Hindlimb muscle (tissue), 1 donor: ENCODE measurements at places on chromosomes 13 and 19. TPM values are rescaled to one million over a fixed set of nuclear protein-coding genes. Genes with fewer than 3 reads are reported as not detected.

- no peak for DNase-seq
Measured at GRCh38 chr13:52862358-52863206, 14.1 kb upstream of the PCDH8 start.

DNA sequence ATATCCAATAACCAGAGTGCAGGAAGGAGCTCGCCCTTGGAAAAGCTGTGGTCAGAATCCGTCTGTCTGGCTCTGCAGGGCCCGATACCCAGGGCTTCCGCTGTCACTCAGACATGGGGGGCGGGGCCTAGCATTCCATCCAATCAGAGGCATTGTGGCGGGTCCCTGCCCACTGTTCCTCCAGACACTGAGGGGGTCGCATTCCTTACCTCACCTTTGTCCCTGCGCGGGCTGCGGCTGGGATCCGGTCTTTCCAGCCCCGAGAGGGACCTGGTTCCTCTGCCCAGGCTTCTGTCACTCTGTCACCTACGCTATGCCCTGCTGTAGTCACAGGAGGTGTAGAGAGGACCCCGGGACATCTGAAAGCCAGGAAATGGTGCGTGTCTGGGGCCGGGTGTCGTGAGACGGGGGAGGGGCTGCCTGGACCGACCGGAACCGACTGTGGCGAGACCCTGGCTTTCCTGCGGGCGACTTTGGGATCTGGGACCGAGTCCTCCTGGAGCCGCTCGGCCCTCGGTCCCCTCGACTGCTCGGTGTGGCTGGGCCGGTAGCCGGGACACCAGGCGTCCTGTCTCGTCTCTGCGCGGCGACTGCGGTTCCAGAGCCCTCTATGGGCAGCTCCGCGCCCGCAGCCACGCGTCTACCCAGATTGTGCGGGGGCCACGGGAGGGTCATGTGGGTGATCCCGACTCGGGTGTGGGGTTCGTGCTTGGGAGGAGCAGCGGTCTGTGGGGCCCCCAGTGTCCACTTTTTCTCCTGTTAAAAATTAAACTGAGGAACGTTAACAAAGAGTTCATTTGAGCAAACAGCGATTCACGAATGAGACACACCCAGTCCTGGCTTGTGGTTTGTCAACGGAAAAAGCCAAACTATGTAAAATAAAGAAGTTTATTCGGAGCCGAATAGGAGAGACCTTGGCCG is at the start of gene ZNF69:
Gene ZNF69 (plus strand): TSS at position 172 of the 921 bp plus-strand sequence. CDS start 142 bp downstream, at position 314.
- peak; percentile 70 for DNase-seq

EID2B gene
- 2.3 TPM for polyA plus RNA-seq

BST2 gene
- 11.4 TPM for polyA plus RNA-seq

DNA sequence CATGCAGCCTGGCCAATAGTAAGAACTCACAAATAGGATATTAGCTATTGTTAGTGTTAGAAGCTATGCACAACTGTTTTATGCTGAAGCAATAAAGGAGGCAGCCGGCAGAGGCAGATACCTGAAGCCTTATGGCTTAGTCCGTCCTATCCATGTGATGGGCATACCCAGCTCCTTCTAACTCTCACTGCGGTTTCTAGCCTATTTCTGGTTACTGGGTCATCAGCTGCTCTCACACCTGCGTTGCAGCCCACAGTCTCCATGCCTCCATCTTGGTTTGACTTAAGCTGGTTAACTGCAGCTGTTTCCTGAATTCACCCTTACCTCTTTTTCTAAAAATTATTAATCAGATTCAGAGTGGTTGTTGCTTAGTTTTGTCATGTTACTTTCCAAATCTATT is 40.5 kb upstream of the CNMD start:
- DNase-seq: no peak

HSD17B14 gene
- 3.8 TPM for polyA plus RNA-seq

DNA sequence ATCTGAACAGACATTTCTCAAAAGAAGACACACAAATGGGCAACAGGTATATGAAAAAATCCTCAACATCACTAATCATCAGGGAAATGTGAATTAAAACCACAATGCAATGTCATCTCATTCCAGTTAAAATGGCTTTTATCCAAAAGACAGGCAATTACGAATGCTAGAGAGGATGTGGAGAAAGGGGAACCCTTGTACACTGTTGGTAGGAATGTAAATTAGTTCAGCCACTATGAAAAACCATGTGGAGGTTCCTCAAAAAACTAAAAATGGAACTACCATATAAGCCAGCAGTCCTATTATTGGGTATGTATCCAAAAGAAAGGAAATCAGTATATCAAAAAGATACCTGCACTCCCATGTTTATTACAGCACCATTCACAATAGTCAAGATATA is 24.7 kb upstream of the ZC3H13 start:
- no peak for DNase-seq

DNA sequence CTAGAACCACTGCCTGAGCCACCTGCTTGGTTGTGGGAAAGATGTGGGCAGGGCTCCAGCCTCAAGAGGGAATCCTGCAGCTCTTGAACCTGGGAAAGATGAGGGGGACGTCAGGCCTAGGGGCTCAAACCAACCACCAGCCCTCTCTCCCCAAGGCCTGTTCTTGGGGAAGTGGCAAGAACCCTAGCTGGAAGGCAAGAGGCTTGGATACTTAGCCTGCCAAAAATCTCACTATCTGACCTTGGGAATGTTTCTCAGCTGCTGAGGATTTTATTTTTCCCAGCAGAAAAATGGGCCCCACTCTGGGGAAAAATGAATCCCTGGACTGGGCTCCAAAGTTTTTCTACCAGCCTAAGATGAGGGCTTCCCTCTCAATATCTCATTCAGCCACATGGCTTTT is 4.6 kb downstream of the USHBP1 start:
- no peak for DNase-seq

GRCh38 chr19:34363094-34363493 is 1.9 kb upstream of the GPI start:
- DNase-seq: no peak

GRCh38 chr13:113373811-113374485 is 10.0 kb upstream of the GRTP1 start:
- DNase-seq: no peak

DNA sequence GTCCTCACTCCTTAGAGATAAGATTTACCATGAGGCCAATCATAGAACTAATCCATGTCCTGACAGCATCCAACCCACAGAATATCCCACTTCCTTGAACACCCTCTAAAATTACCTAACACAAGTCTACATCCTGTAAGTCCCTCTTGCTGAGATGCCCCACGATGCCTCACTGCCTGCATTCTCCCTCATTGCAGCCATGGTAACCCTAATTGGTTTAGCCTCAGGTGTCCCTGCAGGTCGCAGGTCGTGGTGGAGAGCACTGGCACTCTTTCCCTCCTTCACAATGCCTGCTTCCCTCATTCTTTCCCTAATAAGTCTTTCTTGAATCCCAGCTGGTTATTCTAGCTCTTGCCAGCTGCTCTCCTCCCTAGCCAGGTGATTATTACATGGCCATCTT is 35.3 kb upstream of the MYO16 start:
- no peak for DNase-seq

SBK2 gene
- polyA plus RNA-seq: 3.2 TPM

KLF2 gene
- 88.4 TPM for polyA plus RNA-seq

- no peak for DNase-seq
Measured at GRCh38 chr13:23724196-23724970, 154.2 kb downstream of the TNFRSF19 start.

ADGRL1 gene
- 20.8 TPM for polyA plus RNA-seq

GRCh38 chr19:1130771-1131717 is 27.2 kb downstream of the GPX4 start:
- DNase-seq: no peak
